ENCODE measurements at places on chromosomes 6 and 20.

DNA sequence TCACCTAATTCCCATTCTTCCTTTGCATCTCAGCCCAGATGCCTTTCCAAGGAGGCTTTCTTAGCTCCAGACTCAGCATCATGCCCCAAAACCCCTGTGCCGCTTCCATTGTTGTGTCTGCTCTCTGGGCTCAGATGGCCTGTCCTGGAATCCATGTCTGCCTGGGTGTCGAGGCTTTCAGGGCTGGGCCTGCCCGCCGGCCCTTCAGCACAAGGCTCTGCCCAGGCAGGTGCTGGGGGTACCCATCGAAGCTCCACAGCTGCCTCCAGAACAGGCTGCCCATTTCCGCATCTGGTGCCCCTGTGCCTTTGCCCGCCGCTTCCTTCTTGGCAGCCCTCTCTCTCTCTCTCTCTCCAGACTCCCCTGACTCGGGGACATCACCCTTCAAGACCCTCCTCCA lies 1.2 kb downstream of the CPXM1 start:
- DNase-seq = no peak

- no peak for DNase-seq
Observed at GRCh38 chr6:72080260-72080941, 194.1 kb downstream of the RIMS1 start.

DNA sequence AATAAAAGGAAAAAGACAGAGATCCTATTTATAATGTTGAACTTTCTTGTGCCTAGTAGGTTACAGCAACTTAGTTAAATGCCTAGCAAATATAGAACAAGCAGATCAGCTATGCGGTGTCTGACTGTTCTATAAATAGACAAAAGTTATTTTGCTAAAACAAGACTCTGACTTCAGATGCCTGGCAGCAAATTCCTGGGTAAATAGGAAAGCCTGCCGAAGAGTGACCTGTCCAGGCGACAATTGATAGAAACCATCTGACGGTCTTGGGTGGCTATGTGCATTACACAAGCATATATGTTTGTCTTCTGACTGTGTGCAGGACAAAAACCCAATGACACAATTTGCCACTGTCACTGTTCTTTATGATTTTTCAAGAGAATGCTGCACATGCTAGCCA lies 38.0 kb upstream of the PDE10A start:
- no peak for DNase-seq

DNA sequence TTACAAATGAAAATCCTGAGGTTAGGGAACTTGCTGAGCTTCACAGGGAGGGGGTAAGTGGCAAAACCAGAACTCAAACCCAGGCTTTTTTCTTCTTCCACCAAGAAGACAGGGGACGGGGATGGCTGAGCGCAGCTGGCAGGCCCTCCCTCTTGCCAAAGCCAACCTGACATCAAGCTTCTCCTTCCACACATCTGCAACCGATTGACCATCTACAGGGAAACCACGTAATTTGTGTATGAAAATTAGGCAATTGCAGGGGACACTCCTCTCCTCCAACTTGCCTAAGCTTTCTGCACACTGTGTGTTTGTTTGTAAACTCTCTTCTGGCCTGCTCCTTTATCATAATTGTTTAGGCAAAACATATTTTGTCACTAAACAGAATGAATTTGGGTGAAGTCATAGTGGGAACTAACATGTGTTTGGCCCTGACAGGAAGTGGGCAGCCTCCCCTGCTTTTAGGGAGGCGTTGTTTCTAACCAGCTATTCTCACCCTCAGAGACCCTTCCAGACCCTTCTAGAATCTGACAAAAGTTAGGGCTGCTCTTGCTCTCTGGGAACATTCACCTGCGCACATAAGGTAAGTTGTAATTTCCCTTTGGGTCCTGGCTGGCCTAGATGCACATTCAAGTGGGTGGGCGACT lies 18.9 kb downstream of the ZNF831 start:
- DNase-seq = no peak

- no peak for DNase-seq
Observed at GRCh38 chr20:4703281-4703676, 18.4 kb upstream of the PRND start.

- peak; percentile 16 for DNase-seq
Observed at GRCh38 chr6:12008366-12009179, 3.5 kb upstream of the HIVEP1 start.
